Astrocyte (in vitro differentiated cells and primary cell): ENCODE measurements at places on chromosomes 6 and 20. TPM values are rescaled to one million over a fixed set of nuclear protein-coding genes. Genes with fewer than 3 reads are reported as not detected.
A peak's percentile ranks its signal among the peaks of the same experiment; 100 is the strongest.

- no peak for DNase-seq
Measured at GRCh38 chr6:45586216-45587171, 208.8 kb upstream of the SUPT3H start.

Gene PRPH2
- total RNA-seq = not detected in 2 replicates

DNA sequence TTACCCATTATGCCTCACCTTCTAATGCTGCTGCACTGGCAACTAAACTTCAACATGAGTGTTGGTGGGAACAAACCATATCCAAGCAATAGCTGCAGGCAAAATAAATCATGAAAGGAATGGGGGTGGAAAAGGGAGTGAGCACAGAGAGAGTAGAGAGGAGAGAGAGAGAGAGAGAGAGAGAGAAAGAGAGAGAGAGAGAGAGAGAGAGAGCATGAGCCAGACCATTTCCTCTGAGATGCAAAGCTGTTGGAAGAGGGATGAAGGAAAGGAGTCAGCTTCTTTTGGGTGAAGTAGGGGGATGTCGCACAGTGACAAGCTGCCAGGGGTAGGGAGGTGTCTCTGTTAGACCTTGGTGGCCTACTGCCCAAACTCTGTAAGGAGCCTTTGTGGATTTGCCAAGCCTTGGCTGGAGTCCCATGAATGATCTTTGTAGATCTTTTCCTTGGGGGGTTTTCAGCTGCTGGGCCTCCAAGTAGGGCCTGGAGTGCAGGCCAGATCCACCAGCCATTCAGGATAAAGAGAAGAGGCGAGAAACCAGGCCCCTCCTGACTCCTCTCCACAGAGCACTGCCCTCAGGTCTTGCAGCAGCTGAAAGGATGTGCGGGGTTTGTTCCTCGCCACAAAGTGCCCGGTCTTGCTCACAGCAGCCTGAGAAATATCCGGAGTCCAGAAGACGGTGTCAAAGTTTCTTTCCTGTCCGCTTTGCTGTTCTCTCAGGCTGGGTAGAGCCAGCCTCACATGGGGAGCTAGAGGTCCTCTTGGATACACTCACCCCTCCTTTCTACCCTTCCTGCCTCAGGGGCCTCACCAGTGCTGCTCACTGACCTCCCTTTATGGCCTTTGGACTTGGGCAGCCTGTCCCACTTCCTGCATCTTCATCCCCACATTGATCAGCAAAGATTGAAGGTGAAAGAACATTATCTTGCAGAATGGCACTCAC lies 17.8 kb downstream of the BTBD3 start:
- no peak for DNase-seq

GRCh38 chr20:41245086-41245707 lies 72.3 kb downstream of the ZHX3 start:
- DNase-seq = no peak

DNA sequence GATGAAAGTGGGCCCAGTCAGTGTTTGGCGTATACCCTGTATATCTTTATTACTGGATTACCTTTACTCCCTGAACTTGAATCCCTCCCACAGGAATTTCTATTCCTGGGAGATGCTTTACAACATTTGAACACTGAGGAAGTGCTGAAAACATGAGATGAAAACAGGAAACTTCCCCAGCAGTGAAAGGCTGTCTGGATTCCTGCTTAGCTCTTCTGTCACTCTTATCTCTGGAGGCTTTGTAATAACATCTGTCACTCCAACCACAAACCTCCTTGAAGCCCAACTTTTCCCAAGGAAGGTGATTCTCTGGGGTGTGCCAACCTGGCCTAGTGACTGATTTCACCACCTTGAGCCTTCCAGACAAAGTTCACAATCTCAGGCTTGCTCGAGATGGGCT lies 264.5 kb upstream of the BMP2 start:
- DNase-seq = no peak

DNA sequence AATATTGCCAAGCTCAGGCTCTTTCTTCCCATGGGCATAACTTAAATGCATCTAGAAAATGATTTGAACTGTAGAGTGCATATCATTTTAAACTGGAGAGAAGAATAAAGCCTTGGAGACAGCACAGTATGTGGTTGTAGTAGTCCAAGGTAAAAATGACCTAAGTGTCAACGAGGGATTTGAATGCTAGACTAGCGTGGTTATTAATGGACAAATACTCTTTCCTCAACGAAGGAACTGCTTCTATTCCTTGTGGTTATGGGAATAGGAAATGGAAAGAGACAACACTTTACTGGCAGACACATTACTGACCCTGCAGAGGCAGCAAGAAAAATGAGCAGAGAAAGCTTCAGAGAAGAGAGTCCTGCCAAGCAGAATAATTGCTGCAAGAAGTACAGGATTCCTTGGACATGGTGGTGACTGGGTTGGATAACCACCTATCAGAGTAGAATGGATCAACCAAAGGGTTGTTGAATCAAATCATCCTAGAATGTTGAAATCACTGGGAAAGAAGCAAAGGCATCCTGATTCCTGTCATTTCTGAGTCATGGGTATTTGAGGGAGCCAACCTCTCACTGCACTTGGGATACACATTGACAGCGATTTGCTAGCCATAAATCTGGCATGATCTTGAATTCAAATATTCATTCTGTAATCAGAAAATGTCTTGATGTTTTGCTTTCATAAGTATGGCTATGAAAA lies 258.1 kb upstream of the EPHA7 start:
- no peak for DNase-seq

DNA sequence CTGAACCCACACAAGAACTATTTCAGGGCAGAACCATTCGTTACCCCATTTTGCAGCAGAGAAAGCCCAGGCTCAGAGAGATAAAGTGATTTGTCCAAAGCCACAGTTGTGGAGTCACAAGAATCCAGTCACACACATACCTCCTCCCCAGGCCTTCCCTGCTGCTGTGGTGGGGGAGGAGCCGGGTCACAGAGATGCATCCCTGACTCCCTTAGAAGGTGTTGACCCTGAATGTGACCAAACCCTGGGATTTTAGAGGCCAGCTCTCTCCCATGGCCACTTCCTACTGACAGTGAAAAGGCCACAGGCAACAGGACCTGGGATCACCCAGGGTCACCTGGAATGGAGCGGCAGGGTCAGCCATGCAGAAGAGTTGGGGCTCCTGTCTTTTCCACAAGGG lies 48.6 kb downstream of the CHMP4B start:
- DNase-seq = no peak

GRCh38 chr6:3538536-3538935 lies 81.7 kb upstream of the SLC22A23 start:
- DNase-seq = no peak

DNA sequence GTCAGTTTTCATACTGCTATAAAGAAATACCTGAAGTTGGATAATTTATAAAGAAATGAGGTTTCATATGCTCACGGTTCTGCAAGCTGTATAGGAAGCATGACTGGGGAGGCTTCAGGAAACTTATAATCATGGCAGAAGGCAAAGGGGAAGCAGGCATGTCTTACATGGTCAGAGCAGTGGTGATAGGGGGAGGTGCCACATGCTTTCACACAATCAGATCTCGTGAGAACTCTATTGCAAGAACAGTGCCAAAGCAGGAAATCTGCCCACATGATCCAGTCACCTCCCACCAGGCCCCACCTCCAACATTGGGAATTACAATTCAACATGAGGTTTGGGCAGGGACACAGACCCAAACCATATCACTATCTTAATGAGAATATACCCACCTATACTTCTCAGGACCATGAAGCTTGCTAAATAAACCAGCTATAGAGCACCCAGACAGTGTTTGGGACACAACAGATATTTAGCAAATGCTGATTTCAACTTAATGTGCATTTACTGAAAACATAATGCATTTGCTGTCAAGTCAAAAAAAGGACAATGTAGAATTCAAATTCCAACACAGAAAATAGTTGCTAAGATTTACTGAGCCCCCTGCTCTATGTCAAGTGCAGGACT lies 63.8 kb downstream of the TNFRSF21 start:
- DNase-seq = no peak

DNA sequence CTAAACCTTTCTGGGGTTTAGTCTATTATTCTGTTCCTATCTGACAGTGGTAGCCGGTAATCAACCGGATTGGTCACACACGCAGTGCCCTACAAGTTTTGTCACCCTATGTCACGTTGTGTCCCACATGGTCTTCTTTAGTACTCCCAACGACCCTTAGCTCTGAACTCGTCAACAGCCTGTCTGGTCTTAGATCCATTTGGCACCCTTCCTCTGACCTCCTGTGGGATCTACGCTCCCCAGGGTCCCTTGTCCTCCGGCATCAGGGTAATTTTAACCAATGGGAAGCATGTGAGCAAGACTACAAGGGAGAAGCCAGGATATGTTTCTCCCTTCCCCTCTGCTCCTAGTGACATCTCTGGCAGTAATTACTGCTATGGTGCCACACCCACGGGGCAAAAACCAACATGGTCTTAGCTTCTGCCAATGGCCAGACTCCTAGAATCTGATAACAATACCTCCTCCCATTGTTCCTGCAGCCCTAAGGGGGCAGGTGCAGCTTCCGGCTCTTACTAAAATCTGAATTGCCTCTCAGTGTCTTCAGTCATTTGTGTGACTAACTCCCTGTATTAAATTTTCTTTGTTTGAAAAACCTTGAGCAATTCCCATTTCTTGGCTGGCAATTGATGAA lies 56.6 kb downstream of the MAFB start:
- no peak for DNase-seq

Gene PLEKHG1
- total RNA-seq = 8.9 and 12.1 TPM in 2 replicates

DNA sequence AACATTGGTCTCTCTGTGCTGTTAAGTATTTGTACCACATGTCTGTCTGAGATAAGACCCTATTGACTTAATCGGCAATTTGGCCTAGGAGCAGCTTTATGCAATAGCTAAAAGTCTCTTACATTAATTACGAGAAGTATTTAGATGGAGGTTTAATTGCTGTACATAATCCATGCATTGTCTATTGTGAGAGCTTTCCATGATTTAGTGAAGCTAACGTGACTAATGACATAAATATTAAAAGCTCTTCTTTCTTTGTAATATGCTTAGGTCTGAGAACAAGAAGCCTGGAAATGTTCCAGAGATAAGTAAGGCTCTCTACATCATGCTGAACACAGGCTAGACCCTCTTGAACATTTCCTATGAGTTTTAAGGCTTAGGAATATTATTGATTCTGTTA lies 32.7 kb upstream of the FAM83B start:
- DNase-seq = peak; percentile 61

GRCh38 chr20:41854765-41855164 lies 236.6 kb upstream of the CHD6 start:
- no peak for DNase-seq

DNA sequence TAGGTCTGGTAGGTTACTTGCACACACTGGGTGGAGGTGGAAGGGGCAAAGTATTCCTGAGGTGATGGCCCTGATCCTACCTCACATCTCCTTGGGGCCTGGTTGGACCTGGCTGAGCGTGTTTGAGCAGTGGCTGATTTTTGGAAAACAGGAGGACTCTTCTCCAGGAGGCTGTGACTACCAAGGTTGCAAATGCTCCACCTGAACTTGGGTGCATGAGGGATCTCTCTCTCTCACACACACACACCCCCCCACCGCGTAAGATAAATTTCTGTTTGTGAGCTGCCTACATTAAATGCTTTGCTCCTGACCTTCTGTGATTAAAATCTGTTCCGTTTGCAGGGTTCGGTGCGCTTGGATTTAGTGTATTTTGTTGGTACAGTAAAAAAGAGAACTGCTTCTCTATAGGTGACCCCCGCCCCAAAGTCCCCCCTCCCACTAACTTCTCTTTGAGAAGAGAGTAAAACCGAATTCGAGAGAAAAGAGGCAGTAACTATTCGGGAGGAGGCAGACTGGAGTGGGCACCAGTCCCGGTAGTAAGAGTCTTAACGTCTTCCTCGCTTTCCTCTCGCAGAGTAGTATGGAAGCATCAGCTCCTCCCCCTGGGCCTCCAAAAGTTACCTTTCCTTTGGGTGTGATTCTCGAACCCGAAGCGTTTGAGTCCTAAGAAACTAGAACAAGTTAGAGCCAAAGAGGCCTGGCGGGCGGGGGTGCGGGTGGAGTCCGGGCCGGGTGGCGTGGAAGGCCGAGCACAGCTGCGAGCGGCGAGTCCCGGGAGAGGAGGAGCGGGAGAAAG lies 585 bp upstream of the DSE start:
- DNase-seq = no peak

- no peak for DNase-seq
Measured at GRCh38 chr20:25750765-25751696, 54.4 kb upstream of the ZNF337 start.

- DNase-seq = no peak
Measured at GRCh38 chr6:142369266-142369665, 67.5 kb downstream of the ADGRG6 start.

- DNase-seq = no peak
Measured at GRCh38 chr20:51118216-51118615, 95.3 kb upstream of the KCNG1 start.

GRCh38 chr20:24098886-24099285 lies 110.3 kb upstream of the GGTLC1 start:
- no peak for DNase-seq

Gene GSTA3
- total RNA-seq = not detected in 2 replicates

Gene ARFGEF3
- total RNA-seq = 1.5 and 1.9 TPM in 2 replicates

Gene PACRG
- 0.72 TPM in 1 of 2 replicates, not detected in the other for total RNA-seq

DNA sequence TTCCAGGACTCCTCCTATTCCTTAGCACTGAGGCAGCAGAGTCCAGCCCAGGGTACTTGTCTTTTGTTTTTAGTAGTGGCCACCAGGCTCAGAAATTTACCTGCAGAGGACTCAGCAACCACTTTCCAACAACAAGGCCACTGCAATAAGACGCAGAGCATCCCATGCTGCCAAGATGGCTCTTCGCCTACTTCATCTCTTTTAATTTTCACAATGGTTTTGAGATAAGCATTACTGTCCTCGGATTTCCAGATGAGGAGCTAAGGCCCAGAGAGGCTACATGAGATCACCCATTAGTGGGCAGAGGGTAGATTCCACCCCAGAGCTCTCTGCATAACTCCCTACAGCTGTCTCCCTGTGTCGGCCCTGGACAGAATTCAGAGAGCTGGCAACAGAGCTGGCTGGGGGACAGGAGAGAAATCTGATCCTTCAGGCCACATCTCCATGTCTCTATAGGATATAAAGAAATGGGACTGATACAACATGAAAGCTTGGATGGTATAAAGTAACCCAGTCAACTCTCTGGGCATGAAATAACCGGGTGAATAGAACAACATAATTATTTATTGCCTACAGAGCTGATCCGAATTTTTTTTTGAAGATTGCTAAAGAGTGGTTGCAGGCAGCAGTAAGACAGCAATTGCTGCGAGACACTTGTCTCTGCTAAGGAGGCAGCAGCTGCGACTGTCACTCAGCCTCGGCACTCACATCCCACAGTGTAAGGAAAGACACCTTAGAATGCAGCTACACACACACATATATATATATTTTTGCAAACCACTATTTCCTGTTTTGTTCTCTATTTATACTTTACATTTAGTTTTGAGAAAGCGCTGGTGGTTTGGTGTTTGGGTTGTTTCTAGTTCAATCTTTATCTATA lies 37.2 kb downstream of the SCML4 start:
- no peak for DNase-seq

DNA sequence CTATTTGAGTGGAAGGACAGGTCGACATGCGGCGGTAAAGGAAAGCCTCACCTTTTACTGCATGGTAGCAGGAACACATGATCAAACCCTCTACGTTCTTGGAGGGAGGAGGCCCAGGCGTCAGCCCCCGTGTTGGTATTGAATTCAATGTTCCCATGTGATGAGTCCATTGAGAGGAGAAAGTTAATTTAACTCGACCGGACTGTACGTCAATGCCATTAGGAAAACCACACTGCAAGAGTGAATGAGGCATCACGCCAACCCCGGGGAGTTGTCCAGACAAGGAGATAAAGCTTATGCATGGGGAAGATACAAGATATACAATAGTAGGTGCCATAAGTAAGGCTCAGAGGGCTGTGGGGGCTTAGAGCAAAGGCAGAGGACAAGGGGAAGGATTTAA lies 213.9 kb upstream of the ECI2 start:
- DNase-seq = no peak

Gene MAP7
- 2.8 and 3.3 TPM in 2 replicates for total RNA-seq

Gene SSTR4
- total RNA-seq = not detected in 2 replicates
